EL (cell line): ENCODE measurements at places on chromosomes 12 and 14.
A peak's percentile ranks its signal among the peaks of the same experiment; 100 is the strongest.

DNA sequence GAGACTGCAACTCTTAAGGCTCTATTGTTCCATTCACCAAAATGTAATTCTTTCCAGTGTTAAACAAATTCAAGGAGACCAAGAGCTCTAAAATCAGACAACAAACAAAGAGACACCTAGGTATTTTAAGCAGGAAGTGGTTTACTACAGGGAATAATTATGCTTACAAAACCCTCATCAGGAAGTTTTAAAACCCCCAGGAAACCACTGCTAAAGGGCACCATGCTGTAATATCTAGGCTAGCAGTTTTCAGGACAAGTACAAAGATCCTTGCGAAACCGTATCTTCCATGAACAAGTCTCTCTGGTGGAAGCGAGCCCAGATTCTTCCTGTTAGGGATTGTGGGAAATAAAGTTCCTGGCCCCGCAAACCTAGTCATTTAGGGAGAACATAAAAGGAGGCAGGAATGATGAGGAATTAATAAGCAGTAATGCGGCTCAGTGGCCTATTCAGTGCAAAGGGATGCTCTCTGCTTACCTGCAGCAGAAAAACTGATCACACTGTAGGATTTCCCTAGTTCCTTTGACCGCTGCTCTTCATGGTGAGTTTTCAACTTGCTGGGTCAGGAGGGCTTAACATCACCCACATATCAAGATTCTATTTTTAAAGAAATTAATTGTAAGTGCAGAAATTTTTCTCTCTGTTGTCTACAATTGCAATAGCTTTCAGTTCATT lies 42.8 kb downstream of the ACSM4 start:
- DNase-seq, result no peak

- DNase-seq, result no peak
These were observed 233.4 kb downstream of the SPTSSA start for GRCh38 chr14:34228650-34228976.

- peak; percentile 67 for DNase-seq
These were observed 15.9 kb downstream of the PACS2 start for GRCh38 chr14:105330491-105330895.

- DNase-seq, result no peak
These were observed 128.8 kb downstream of the ADGRD1 start for GRCh38 chr12:131082290-131083194.

GRCh38 chr12:64431791-64432190 lies 20.1 kb upstream of the TBK1 start:
- DNase-seq, result no peak

GRCh38 chr12:62468935-62469334 lies 2.3 kb downstream of the MON2 start:
- no peak for DNase-seq

DNA sequence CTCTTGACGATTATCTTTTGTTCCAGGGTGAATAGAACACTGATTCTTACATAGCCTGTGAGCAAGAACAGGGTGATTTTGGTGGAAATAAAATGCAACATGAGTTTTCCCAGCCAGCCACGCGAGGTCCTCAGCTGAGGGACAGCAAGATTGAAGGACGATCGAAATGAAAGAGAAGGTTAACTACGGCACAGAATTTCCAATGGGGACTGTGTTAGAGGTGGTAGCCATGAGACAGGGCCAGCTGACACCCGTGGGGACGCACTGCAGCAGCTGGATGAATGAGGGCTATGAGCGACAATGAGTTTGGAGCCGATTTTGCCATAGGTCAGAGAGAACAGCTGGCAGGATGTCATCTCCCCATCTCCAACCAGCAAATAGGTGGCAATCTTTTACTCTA lies 243.4 kb upstream of the PELI2 start:
- DNase-seq, result no peak

DNA sequence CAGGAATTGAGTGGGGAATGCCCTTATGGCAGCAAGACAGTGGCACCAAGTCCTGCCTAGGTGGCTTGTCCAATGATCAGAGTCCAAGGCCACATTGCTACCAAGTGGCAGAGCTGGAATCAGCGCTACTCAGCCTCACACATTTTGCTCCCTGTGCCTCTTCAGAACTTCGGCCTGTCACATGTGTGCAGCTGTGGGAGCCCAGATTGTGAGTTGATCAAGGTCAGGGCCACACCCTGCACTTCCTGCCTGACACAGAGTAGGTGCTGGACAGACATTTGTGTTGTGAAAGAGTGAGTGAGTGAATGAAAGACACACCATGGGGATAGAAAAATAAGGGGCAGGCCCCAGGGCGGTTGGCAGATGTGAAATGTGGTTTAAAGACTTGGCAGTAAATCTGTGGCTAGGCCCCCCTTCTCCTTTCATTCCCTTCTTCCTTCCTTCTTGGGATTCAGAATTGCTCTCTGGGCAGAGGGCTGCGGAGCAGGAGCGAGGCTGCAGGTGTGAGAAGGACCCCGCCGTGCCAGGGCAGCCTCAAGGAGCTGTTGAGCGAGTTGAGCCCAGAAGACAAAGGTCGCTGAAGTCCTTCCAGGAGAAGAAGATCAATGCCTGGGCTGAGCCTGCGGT lies 83.5 kb downstream of the SLC25A47 start:
- DNase-seq, result peak; percentile 40

- no peak for DNase-seq
These were observed 42.2 kb downstream of the SMUG1 start for GRCh38 chr12:54146506-54147145.

- no peak for DNase-seq
These were observed 106.7 kb downstream of the KIF26A start for GRCh38 chr14:104245075-104245474.

GRCh38 chr12:123034022-123034541 lies 53.6 kb downstream of the ARL6IP4 start:
- no peak for DNase-seq

DNA sequence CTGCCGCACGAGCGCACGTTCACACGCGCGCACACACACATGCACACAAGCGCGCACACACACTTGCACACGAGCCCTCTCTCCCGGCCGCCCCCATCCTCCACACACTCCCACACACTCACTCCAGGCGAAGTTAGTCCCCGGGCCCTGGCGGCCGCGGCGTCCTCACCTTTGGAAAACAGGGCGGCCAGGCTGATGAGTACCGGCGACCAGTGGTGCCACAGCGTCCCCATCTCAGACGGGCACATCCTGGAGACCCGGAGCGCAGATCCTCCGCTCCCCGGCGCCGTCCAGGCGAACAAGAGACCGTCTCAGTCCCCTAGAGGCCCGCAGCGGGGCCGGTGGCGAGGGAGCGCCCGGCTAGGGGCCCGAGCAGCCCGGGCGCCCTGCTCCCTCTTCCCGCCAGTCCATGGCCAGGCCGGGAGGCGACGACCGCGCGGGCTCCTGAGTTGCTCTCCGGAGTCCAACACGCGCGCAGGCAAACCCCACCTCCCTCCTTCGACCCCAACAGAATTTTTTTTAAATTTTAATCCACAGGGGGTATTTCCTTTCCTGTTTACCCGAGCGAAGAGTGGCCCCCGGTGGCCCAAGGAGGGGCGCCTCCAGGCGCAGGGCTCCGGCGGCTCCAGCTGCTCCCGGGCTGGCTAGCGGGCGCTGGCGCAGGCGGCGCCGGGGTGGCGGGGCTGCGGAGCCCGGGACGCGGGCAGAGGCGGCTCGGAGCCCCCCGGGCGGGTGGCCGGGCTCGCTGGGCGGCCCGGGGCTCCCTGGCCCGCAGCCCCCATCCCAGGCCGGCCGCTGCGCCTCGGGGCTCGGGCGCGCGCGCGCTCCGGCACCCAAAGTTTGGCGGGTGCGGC lies 506 bp downstream of the TMEM132D start:
- DNase-seq, result no peak

DNA sequence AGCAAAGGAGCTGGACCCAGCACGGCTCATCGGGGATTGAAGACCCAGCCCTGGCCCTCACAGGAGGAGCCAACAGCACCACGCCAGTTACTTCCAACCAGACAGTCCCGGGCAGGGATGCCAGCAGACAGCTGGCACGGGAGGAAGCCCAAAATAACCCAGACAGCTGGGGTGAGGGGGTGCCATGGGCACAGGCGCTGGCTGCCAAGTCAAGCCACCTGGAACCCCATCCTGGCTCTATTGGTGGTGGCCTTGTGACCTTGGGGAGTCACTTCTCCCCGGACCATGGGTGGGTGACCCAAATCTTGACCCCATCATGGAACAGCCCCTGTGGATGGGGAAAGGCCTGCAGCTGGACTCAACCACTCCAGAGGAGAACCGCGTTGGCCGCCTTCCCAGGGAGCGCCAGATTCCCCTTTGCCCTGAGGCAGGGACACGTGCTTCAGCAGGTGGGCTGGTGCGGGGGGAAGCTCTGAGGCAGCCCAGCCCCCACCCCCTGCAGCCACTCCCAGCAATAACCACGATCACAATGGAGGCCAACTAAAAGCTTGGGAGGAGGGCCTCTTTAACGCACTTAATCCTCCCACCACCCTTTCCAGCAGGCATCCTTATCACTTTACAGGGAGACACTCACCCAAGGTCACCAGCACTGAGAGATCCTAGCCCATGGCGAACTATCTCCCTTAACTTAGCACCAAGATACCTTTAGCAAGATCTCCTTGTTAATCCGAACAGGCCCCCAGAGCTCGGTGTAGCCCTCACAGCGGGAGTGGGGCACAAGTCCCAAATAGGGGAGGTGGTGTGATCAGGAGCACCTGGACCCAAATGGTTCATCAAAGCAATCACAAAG lies 4.7 kb upstream of the RHOF start:
- peak; percentile 42 for DNase-seq

DNA sequence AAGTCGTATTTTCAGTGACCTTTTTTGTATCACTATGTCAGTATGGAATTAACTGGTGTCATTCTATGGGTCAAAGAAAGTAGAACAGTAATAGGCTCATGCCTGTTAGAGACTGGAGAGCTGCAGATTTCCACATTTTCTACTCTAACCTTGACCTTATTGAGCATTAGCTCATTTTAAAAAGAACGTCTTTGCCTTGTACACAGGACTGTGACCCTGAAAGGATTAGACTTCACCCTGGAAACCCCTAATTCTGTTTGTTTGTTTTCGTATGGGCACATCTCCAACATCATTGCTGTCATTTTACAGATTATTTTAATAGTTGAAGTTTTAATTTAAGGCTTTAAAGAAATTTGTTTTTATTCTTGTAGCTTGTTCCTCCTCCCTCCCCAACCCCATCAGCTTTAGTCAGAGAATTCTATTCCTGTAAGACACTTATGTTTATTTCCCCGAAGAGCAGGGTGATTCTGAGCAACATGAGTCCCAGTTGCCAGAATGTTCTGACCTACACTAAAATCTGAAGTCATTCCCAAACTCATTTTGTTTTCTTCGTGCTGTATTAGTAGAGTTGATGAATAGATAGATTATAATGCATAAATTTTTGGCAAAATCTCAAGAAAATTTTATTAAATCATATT lies 451.3 kb downstream of the FOXG1 start:
- no peak for DNase-seq

GRCh38 chr12:105724641-105725040 lies 394.1 kb downstream of the C12orf75 start:
- DNase-seq, result no peak

- no peak for DNase-seq
These were observed 3.4 kb downstream of the PPTC7 start for GRCh38 chr12:110579535-110580253.

DNA sequence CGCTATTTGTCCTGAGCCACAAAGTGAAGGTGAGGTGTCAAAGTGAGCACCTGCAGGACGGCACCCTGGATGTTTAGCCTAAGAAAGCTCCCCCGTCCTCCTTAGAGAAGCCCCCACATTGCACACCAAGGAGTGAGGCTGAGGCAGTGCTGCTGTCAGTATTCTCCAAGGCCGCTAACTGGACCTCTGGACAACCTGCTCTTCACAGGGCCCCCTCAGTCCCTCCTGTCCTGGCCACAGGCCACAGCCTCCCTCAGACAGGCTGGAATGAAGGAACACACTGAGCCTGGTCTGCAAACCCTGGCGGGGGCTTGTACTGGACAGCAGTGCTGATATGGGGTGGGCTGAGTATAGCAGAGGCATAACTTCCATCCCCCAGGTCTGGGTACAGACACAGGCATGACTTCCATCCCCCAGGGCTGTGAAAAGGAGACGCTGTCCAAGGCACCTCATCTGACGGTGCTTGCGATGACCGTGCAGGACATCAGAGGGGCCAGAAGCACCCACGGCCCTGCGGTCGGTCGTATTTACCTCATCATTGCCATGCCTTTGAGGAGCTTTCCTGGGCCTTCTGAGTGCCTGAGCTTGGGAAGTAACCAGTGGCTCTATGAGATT lies 82.4 kb upstream of the DIO3 start:
- no peak for DNase-seq

GRCh38 chr14:100775831-100776591 lies 49.3 kb downstream of the DLK1 start:
- no peak for DNase-seq

DNA sequence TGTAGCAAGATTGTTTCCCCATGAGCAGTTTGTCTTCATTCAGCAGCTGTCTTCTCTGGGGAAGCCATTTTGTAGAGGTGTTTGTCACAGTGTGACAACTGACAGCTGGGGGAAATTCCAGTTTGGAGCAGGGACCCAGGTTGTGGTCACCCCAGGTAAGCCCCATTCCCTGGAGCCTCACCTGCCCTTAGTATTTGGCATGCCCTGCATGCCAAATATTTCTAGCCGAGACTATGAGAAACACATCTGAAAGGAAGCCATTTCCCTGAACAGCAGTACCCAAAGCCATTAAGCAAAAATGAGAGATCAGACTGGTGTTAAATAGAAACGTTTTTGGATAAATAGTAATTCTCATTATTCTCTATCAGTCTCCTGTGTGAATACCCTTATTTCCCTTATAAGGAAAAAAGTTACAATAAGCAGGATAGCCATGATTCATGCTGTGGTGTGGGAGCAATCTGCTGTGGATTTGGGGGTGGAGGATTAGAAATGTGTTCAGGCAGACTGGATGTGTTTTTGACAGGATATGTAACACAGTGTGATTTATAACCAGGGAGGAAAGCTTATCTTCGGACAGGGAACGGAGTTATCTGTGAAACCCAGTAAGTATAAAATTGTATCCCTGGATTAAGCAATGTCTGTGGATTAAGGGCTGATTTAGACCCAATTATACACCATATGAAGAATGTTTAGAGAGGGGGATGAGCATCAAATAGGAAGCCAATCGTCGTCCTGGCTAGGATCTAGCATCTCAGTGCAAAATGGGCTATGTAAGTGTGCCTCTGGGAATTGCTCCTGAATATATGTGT lies 68.9 kb downstream of the DAD1 start:
- peak; percentile 48 for DNase-seq

DNA sequence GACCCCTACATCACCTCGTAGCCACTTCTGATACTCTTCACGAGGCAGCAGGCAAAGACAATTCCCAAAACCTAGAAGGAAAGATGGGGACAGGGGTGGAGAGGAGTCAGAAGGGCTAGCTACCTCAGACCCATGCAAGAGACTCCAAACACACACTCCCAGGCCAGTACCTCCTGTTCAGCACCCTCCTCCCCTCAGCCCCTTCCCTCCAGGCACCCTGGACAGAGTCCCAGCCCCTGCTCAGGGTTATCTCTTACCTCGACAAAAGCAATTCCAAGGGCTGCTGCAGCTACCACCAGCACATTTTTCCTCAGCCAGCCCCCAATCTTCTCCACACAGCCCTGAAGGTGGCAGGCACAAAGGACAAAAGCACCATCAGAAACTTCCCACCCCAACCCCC lies 3.3 kb downstream of the CD63 start:
- no peak for DNase-seq

- DNase-seq, result no peak
These were observed 8.5 kb downstream of the ITGB7 start for GRCh38 chr12:53198486-53199110.

- DNase-seq, result peak; percentile 88
These were observed 1.7 kb downstream of the AJUBA start for GRCh38 chr14:22980672-22981089.

GRCh38 chr12:109982210-109982609 lies 14.0 kb downstream of the GIT2 start:
- DNase-seq, result peak; percentile 45
